ENCODE measurements at places on chromosomes 3 and 15. TPM values are rescaled to one million over a fixed set of nuclear protein-coding genes. Genes with fewer than 3 reads are reported as not detected.

DNA sequence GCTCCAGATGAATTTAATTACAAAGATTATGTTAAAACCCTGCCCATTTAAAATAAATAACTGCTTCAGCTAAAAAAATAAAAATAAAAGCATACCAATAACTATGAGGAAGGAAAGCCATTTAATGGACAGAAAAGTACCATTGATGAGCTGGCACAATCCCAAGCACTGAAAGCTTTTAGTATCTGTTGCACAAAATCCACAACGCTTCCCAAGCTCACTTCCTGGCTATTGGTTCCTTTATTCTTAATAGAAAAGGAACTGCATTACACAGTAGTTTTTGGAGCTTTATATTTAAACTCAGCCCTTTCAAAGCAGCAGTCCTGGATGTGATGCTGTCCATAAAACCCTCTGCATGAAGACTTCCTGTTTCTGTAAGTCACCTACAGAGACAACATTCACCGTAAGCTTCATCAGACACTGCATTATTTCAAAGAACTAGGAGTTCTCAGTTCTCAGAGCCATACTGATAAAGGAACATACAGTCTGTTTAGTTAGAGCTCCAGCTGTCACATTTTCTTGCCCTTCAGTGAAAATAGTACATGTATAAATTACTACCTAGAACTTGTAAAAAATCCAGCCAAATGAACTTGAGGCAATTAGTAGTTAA is 81.5 kb downstream of the CSNK1G1 start:
- no peak for DNase-seq
- peaks cover 8% of the 10 kb centered on the region for H3K4me1 ChIP-seq
- no peaks in the 10 kb centered on the region for H3K36me3 ChIP-seq
- no peak overlapping the region for H3K27ac ChIP-seq

Gene CELF6
- total RNA-seq = 2.1 TPM

DNA sequence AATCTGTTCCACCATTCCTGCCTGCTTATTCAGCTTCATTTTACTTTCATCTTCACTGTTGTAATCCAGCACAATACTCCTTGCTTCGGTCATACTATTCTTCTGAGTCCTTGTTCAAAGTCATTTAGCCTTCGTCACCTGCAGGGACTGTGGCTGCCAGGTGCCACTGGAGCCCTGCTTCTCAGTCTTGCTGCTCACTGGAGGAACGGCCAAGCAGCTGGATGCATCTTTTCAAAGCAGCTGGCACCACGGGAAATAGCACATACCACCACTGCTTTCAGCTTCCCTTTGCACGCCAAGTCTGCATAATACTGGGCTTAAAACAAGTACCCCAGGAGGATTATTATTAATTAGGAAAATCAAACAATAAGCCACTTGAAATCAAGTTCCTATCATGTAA is 287.6 kb downstream of the BCHE start:
- DNase-seq = no peak
- no peaks in the 10 kb centered on the region for H3K4me1 ChIP-seq
- H3K36me3 ChIP-seq = no peaks in the 10 kb centered on the region
- no peaks in the 10 kb centered on the region for H3K27me3 ChIP-seq
- no peak overlapping the region for H3K4me3 ChIP-seq

Gene HIGD2B
- not detected for total RNA-seq

GRCh38 chr15:31458596-31459399 is 132.2 kb downstream of the KLF13 start:
- H3K4me3 ChIP-seq = no peak overlapping the region
- peak; percentile 10 for DNase-seq
- no peaks in the 10 kb centered on the region for H3K4me1 ChIP-seq
- H3K27me3 ChIP-seq = no peaks in the 10 kb centered on the region
- H3K36me3 ChIP-seq = no peaks in the 10 kb centered on the region

Gene ASB14
- total RNA-seq = not detected

Gene STXBP5L
- total RNA-seq = 8.4 TPM

- H3K36me3 ChIP-seq = no peaks in the 10 kb centered on the region
- DNase-seq = no peak
- no peak overlapping the region for H3K27ac ChIP-seq
- no peak overlapping the region for H3K4me3 ChIP-seq
- H3K27me3 ChIP-seq = no peaks in the 10 kb centered on the region
Measured at GRCh38 chr15:23736033-23736673, 49.0 kb upstream of the NDN start.

- no peaks in the 10 kb centered on the region for H3K27me3 ChIP-seq
- no peak overlapping the region for H3K27ac ChIP-seq
- no peaks in the 10 kb centered on the region for H3K4me1 ChIP-seq
- no peaks in the 10 kb centered on the region for H3K36me3 ChIP-seq
- H3K4me3 ChIP-seq = no peak overlapping the region
Measured at GRCh38 chr15:68484696-68485400, 52.9 kb upstream of the ITGA11 start.

DNA sequence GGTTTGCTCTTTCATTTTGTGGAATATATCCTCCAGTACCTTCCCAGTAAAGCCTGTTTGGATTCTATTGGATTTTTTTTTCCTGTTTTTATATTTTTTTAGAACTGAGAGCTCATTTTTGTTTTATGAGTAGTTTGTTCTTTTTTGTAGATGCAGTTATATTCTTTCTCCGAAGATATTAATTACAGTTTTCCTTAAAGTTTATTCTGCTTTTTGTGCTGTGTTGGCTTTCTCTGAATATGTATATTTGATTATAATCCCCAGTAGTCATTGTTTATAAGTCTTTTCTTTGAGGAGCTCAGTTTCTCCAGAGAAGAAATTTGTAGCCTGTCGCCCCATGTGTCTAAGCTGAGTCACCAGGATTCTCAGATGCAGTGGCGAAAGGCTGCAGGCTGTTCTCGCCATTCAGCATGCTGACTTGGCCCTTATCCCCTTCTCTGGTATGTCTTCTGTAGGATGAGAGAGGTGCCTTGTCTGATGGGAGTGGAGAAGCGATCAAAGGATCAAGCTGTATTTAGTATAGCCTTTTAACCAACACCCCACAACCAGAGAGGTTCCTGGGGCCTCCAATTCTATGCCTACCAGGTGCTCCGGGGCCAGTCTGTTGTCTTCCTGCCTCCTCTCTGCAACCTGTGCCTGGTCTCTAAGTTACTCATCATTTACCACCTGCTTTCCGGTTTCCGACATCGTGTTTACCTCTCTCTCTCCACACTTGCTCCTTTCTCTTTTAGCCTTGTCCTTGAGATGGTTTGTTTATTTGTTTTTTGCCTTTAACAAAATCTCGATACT is 31.7 kb upstream of the MFSD1 start:
- H3K4me3 ChIP-seq = no peak overlapping the region
- H3K27me3 ChIP-seq = no peaks in the 10 kb centered on the region
- H3K36me3 ChIP-seq = no peaks in the 10 kb centered on the region
- no peak for DNase-seq
- peak overlapping the region; percentile 66 for H3K27ac ChIP-seq

GRCh38 chr3:145094355-145094941 is 1066.5 kb downstream of the PLOD2 start:
- DNase-seq = no peak
- H3K27ac ChIP-seq = no peak overlapping the region
- H3K36me3 ChIP-seq = no peaks in the 10 kb centered on the region
- no peaks in the 10 kb centered on the region for H3K27me3 ChIP-seq
- H3K4me1 ChIP-seq = no peaks in the 10 kb centered on the region

Gene PLSCR5
- not detected for total RNA-seq

DNA sequence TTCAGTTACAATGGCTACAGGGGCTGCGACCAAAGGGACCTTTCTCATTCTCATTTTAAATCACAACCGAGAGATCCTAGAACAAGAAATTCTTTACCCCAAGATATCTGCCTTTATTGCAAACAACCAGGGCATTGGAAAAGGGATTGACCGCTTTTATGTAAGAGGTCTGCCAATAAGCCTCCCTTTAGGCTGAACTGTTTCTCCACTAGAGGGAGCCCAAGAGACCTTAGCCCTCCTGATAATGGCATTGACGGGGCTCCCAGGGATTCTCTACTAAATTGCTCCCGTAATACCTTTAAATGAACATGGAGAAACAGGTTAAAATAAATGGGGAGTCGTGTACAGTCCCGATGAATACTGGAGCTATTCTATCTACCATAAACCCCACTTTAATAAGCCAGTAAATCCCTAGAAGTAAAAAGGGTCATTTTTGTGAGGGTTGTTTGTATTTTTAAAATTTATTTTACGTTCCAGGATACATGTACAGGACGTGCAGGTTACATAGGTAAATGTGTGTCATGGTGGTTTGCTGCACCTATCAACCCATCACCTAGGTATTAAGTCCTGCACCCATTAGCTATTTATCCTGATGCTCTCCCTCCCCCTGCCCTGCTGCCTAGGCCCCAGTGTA is 7.5 kb upstream of the IGSF10 start:
- H3K4me3 ChIP-seq = no peak overlapping the region
- no peaks in the 10 kb centered on the region for H3K27me3 ChIP-seq
- no peak overlapping the region for H3K27ac ChIP-seq
- H3K36me3 ChIP-seq = no peaks in the 10 kb centered on the region
- DNase-seq = peak; percentile 50
- H3K4me1 ChIP-seq = no peaks in the 10 kb centered on the region

GRCh38 chr3:192433704-192434103 is 293.6 kb downstream of the FGF12 start:
- no peak overlapping the region for H3K27ac ChIP-seq
- H3K36me3 ChIP-seq = no peaks in the 10 kb centered on the region
- peak; percentile 15 for DNase-seq
- H3K4me1 ChIP-seq = no peaks in the 10 kb centered on the region

DNA sequence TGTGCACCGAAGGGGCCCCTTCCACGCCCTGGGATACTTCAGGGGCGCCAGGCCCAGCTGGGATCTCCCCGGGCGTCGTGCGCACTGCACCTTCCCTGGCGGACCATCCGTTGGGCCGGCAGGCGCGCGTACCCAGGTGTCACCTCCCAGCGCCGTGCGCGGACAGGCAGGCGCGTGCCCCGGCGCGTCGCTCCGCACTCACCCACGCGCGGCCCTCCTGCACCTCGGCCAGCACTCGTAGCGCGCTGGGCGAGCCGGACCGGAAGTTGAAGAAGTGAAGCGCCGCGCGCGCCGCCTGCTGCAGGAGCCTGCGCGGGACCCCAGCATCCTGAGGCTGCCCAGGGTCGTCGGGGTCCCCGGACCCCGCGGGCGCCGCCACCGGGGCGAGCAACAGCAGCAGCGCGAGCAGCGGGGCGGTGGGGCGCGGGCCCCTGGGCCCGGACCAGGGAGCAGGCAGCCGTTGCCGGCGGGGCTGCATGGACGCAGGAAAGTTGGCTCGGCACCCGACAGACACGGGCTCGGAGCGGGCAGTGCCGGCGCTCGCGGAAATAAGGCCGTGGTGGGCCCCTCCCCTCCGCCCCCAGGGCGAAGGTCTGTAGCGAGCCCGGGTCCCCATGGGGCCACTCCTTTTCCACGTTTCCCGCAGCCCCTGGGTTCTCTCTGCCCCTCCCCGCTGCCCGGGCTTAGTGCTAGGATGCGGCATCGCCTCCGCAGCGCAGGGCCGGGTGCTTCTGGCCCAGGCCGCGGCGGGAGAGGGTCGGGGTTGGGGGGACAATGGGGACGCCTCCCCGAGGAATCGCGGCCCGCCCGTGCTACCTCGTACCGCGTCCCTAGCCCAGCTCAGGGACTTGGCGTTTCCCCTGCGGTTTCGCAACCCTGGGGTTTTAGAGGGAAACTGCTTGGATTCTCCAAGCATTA is at the start of gene RARRES1:
RARRES1 (minus strand) TSS at position 520 of the 918 bp plus-strand sequence; CDS start at position 478, 42 bp downstream.
- peak within 1 kb of the TSS; percentile 89 for H3K27ac ChIP-seq
- H3K36me3 ChIP-seq = no peaks in the 10 kb centered on the region
- peaks cover 5% of the 10 kb centered on the region for H3K4me1 ChIP-seq
- H3K27me3 ChIP-seq = no peaks in the 10 kb centered on the region

- no peaks in the 10 kb centered on the region for H3K36me3 ChIP-seq
- H3K4me3 ChIP-seq = no peak overlapping the region
- no peak for DNase-seq
- H3K27ac ChIP-seq = no peak overlapping the region
- no peaks in the 10 kb centered on the region for H3K4me1 ChIP-seq
Measured at GRCh38 chr15:33375236-33375635, 64.5 kb downstream of the RYR3 start.

Measured in adrenal gland (tissue), 19 donors.